ENCODE measurements at places on chromosomes 16 and 17.

DNA sequence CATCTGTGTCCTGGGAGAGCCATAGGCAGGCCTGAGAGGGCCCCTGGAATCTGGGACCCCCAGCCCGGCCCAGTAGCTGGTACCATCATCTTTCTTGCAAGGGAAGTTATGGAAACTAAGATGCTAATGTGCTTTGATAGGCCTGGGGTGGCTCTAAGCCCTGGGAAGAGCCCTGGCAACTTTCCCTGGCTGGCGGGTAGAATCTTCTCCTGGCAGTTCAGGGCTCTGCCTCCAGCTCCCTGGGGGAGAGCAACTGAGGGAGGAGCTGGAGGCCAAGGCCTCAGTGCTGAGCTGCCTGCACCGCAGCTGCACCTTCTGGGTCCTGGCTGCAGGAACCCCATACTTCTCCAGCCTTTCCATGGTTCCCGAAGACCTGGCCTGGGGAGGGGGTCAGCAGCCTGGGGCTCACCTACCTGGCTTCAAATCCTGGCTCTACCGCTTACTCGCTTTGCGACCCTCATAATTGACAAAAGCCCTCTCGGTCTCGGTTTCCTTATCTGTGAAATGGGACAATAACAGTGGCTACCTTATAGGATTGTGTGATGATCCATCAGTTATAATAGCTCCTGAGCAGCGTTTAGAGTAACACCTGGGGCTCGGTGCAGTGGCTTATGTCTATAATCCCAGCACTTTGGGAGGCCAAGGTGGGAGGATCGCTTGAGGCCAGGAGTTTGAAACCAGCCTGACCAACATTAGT lies 333.7 kb downstream of the SEC14L1 start:
- DNase-seq, result no peak

GRCh38 chr16:77938913-77939312 lies 83.4 kb upstream of the CLEC3A start:
- DNase-seq, result no peak

- no peak for DNase-seq
These were observed 42.8 kb downstream of the CDK5R1 start for GRCh38 chr17:32529604-32530003.

- no peak for DNase-seq
These were observed 85.6 kb upstream of the NETO2 start for GRCh38 chr16:47229053-47230050.

DNA sequence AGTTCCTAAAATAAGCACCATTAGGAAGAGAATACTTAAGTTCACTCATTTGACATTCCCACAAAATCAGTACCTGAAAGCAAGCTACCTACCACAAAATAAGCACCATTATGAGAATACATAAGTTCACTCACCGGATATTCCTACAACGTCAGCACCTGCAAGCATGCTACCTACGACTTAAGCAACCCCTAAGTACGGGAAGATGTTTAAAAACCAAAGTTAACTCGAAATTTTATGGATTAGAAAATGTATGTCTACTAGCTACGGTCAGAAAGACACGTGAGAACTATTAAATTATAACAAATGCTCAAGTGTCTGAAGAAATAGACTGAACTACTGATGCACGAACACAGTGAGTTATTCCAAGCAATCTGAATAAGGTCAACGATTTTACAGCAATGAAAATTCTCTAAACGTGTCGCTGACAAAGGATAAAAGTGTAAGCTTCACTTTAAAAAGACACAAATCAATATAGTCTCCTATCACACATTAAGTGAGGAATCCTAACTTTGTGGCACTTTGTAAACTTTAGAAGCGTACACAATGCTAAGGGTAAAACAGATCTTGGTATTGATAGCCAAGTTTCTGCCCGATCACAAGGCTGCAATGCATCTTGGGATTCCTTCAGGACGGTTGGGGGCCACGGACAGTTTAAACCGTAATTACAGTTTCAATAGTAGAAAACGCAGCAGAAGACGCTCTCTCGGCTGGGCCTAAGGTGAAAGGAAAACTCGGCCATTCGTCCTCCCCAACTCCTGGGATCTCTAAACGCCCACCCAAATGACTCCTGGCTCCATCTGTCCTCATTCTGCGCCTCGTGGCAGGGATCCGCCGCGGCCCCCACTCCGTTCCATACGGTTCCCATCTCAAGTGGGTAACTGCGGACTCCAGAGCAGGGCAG lies 1.3 kb downstream of the GSPT1 start:
- no peak for DNase-seq

- no peak for DNase-seq
These were observed 3.2 kb downstream of the TRPV3 start for GRCh38 chr17:3554440-3554839.

Data from AG04449 (cell line).